Inflammatory macrophage (primary cell): ENCODE measurements at places on chromosomes 3 and 15.

- DNase-seq, result peak; percentile 20
Observed at GRCh38 chr15:81265256-81265943, 58.5 kb downstream of the STARD5 start.

- DNase-seq, result no peak
Observed at GRCh38 chr3:47949979-47950378, 66.2 kb downstream of the MAP4 start.

DNA sequence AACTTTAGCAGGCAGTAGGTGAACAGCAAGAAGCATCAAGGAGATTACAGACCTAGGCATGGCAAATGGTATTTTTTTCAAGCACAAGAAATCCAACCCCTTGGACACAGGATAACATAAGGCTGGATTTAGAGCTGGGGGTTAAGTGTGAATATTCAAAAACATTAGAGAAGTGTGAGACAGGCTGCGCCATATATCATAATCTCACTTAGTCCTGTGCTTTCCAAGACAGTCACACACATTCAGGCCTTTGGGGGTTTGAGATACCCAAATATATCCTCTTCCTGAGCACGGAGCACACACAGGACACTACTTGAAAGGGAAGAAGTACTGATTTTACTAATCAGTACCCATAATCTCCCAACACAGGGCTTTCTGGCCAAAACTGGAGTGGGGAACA is 83.0 kb upstream of the CLDN18 start:
- DNase-seq, result no peak

- no peak for DNase-seq
Observed at GRCh38 chr15:85421116-85421925, 40.9 kb downstream of the AKAP13 start.

GRCh38 chr3:128794770-128795649 is 69.0 kb downstream of the RAB7A start:
- DNase-seq, result peak; percentile 58

- no peak for DNase-seq
Observed at GRCh38 chr3:57309769-57310360, 17.4 kb upstream of the ASB14 start.

DNA sequence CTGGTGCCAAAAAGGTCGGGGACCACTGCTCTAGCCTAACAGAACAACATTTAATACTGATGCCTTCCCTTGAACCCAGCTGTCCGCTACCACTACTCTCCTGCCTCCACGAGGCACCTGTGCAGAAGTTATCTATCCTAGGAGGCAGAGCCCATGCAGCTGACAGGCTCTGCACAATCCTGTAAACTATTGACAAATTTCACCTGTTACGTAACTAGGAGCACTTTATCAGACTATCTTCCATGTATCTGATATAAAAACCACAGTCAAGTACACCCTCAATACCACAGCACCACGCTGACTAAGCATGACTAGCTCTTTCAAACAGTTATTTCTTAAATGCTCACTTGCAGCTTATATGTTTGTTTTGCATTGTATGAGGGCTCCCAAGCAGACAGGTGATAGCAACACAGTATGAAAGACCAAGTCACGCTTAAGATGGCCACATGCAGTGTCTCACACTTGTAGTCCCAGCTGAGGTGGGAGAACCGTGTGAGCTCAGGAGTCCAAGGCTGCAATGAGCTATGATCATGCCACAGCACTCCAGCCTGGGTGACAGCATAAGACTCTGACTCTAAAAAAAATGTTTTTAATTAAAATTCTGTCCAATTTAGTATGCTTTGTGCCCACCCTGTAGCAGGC is 4.5 kb upstream of the IL17RC start:
- DNase-seq, result no peak

DNA sequence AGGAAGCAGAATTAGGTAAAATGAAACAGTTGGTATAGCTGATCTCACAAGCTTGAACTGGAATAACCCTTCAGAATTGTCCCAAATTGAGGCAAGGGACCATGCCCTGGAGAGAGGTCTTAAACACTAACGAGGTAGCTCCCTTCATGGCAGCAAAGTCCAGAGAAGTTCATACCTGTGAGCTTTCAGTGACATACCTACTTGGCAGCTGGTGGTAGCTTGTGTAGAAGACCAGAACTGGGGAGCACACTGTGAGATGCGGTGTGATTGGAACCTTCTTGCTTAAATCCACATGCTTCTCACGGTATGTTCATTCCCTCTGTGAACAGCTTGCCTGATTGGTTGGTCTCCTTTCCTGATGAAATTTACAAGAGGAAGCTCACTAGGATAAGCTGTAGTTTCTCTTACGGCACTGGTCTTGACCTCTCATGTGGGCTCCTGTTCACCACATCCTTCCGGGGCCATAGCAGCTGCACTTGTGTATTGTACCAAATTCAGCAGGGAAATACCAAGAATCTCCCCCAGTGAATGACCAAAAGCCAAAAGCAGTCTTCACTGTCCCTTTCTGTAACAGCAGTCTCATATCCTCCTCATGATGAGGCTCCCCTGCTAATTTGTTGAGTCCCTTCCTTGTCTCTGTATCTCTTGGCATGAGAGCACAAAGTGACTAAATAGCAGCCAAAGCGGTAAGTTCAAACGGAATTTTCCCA is 483.7 kb upstream of the FRG2C start:
- no peak for DNase-seq

GRCh38 chr3:47083786-47084185 is 80.1 kb downstream of the SETD2 start:
- DNase-seq, result peak; percentile 81

DNA sequence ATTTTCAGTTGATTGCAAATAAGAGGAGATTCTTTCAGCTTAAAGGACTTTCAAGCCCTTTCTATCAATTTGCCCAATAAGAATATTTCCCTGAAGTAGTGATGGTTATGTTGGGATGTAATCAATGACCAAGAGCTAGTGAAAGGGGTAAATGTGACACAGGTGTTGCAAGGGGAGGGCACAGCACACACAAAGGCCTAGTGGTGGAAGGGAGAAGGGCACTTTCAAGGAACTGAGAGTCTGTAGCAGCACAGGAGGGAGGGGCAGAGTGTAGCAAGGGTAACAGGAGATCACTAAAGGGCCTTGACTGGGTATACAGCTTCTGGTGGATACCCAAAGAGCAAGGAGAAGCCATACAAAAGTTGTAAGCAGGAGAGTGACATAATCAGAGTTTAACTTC is 217.8 kb upstream of the ARHGEF26 start:
- DNase-seq, result no peak

GRCh38 chr3:32454111-32454510 is 48.5 kb downstream of the CMTM6 start:
- DNase-seq, result no peak

DNA sequence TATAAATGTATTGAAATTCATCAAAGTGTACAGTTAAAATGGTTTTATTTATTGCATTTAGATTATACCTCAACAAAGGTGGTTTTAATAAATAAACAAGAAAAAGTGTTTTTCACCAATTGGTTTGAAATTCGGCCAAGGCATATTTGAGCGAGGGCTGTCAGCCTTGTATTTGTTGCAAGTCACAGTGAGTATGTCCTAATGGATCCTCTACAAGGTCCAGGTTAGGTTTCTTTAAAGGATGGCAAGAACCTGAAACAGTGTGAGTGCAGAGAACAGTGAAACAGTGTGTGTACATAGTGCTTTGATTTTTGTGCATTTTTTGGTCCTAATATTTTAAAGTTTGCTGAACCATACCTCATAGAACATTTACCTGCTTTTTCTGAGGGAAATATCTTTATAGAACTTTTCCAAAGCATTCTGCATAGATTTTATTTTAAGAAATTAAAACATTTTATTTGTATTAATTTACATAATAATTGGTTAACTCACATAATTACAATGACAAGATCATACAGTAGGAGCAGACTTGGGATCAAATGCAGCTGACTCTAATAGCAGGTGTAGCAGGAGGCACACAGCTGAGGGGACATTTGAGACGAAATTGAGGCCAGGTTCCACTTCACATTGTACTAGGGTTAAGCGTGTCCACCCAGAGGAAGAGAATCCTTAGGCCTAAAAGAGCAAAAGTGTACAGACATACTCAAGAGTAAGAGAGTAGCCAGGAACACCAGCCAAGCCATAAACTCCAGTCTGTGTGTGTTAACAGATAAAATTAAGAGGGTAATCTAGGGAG is 428.8 kb upstream of the TPRG1 start:
- DNase-seq, result no peak

- no peak for DNase-seq
Observed at GRCh38 chr15:70438776-70439175, 324.6 kb downstream of the UACA start.

DNA sequence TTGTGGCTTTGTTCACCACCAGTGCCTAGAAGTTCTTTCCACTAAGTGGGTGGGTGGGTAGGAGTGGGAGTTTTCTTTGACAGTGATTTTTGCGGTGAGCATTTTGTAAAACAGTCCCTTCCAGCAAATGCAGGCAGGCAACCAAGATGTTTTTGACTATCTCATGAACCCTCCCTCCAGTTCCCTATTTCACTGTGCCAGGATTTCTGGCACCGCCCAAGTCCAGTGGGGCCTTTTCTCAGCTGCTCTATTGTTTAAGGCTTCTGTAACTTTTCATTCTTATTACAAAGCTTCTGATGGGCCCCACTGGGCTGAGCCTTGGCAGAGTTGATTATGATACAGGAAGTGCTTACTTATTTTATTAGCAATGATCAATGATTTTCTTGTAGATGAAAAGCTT is 236.0 kb downstream of the EDEM1 start:
- peak; percentile 72 for DNase-seq

DNA sequence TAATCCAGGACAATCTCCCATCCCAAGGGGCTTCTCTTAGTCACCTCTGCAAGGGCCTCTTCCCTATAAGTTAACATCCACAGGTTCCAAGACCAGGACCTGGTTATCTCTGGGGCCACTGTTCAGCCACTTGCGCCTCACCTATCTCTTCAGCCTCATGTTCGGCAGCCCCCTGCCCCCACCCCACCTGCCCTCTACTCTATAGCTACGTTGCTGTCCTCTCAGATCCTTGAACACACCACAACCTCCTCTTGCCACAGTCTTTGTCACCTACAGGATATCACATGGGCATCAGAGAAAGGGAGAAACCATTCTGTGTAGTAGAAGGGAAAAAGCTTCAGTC is 33.9 kb downstream of the SLC41A3 start:
- DNase-seq, result no peak

DNA sequence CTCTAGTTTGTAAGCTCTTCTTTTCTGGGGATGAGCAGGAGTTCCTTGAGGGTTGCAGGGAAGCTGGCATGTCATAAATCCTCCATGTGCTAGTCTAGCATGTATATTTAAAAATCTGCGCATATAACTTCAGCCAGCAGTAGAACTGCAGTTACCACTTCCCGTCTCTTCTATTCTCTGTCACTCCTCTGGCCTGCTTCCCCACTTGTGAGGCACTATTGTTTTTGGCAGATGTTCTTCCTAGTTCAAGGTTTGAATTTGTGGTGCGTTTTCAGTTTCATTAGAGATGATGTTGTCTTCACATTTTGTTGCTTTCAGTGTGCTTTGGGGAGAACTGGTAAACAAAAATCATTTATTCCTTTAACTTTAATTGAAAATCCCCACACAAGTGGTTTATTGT is 169.1 kb upstream of the ZPLD1 start:
- no peak for DNase-seq

DNA sequence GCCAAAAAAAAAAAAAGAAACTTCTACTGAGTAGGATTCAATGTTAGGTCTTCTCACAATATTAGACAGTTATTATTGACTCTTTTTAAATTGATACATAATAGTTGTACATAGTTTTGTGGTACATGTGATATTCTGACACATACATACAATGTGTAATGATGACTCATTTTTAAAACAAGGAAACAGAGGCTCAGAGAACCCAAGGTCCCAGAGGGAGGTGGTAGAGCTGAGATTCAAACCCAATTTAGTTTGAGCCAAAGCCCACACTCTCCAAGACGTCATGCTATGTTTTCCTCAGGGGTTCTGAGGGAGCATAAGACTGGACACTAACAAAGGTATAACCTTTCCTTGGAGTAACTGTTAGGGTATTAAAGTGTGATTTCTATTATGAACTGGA is 40.6 kb downstream of the MYO5C start:
- peak; percentile 52 for DNase-seq

GRCh38 chr15:50340416-50340815 is 14.6 kb downstream of the GABPB1 start:
- DNase-seq, result peak; percentile 84

DNA sequence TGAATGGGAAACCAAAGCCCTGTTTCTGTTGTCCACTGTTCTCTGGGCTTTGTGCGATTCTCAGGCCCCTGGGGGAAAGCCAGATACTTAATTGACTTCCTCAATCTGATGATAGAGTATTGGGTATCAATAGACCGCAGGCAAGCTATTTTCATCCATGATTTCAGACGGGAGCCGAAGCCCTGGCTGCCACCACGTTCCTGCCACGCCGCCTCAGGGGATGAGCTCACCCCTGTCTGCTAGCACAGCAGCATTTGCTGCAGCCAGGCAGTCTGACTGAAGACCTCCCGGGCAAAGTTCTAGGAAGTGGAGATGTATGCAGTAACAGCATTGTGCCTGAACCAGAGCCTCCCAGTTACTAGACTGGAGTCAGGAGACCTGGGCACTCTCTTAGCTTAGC is 69.8 kb downstream of the ISG20 start:
- no peak for DNase-seq
